HTR-8/SVneo (cell line): ENCODE measurements at places on chromosomes 12 and 14.

GRCh38 chr12:124379938-124380754, 85.3 kb downstream of the RFLNA start:
- peak; percentile 85 for DNase-seq

DNA sequence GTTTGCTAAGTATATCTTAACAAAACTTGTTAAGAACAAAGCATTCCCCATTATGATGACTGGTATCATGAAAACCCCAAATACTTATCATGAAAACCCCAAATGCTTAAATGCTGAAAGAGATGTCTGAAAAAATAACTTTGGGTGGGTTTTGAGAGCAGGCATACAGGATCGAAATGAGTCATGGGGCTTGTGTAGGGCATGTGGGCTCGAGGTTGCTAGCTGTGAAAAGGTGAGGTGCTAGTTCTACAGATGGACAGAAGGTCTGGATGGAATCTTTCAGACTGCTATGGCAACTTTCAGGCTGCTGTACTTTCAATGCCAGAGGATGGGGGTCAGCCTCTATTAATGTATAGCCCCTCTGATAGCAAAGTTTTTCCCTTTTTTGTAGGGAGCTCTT, 167.8 kb upstream of the MDGA2 start:
- DNase-seq = no peak

DNA sequence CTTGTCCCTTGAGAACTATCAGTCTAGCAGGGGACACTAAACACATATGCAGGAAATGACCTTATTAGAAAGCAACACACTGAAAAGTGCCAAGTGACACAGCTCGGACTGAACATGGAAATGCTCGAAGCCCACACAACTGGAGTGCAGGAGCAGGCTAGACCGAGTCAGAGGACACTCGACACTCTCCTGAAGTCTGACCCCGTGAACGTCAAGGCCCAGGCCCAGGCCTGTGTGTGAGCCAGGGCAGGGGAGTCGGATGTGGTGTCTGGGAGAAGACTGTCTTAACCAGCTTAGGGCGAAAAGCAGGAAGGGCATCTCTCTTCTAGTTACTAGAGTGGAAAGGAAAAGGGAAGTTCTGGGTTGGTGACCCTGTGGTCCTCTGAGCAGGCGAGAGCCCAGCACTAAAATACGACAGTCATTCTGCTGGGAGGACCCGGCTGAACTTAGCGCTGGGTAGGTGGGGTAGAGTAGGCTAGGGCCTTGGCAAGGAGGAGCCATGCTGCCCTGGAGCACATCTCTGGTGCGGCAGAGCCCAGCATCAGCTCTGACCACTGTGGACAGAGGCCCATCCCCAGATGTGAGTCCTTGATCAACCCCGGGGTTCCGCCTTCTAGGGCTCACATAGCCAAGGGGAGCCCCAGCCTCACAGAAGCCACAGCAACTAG, 93.0 kb downstream of the NTF3 start:
- no peak for DNase-seq

GRCh38 chr12:28172434-28173030, 17.7 kb upstream of the CCDC91 start:
- peak; percentile 71 for DNase-seq

DNA sequence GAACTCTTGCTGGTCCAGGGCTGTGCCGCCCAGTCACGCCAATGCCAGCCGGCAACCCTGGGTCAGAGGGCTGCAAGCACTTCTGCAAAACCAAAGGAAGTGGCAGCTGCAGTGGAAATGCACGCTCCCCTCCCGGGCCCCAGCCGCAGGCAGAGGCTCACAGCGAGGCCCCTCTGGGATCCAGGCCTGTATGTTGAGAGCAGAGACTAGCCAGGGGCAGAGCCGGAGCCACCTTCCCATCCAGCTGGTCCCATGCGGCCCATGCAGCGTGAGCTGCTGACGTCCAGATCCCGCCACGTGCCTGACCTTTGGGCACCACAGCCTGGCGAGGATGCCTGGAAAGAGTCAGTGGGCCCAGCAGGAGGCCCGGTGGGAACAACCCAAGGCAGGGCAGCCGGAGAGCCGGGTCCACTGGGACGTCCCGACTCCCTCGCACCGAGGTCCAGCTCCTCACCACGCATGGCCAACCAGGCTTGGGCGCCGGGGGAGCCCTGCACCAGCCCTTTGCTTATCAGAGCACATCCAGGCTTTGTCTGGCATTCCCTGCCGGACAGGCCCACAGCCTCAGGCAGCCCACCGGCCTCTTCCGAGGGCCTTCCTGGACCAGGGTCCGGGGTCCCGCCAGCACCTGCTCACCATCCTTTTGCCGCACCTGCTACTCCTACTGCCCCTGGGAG, 4.3 kb downstream of the GPR132 start:
- no peak for DNase-seq

GRCh38 chr12:119842380-119842779, 34.7 kb downstream of the CIT start:
- DNase-seq = no peak

DNA sequence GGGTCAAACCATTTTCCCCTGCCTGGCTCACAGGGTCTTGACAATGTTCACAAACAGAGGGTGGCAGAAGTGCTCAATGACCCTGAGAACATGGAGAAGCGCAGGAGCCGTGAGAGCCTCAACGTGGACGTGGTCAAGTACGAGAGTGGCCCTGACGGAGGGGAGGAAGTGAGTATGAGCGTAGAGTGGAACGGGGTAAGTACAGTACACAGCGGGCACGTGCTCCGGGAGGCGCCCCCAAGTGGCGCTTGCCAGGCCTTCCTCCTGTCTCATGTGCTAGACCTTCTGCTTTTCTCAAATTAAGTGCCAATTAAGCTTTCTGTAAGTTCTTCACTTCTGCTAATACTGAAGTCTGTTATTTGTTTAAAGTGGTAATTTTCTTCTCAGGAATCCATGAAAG, 35.9 kb downstream of the XRCC3 start:
- peak; percentile 29 for DNase-seq

- DNase-seq = no peak
These were observed 76.1 kb downstream of the SAMD4A start for GRCh38 chr14:54642801-54643695.

DNA sequence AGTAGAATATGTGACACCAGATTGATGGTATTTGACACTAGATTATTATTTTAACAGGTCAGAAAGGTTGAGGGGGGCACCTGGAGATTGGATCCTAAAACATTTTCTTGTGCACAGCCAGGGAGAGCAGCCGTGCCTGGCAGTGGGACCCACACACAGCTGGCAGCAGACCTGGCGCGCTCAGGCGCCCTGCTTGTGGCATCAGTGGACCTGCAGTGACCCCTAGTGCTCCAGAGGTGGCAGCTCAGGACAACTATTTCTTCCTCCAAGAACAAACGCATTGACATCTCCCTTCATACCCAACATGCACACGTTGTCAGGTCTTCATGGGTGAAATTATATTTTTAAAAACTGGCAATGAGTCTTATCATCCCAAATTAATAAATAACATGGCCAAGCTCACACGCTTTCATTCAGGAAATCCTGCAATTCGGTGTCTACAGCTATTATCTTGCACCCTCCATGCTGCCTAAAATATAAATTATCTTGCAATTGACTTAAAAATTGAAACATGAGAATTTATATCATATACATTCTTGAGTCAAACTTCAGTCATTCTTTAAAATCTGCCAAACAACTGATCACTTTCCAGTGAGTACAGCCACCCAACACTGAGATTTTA, 7.7 kb upstream of the TMEM132D start:
- DNase-seq = no peak

- no peak for DNase-seq
These were observed 1.0 kb downstream of the HIP1R start for GRCh38 chr12:122836027-122836921.

GRCh38 chr12:116366456-116366776, 88.9 kb upstream of the MED13L start:
- no peak for DNase-seq

- DNase-seq = no peak
These were observed 28.6 kb upstream of the C12orf42 start for GRCh38 chr12:103524238-103524875.

GRCh38 chr12:131015581-131016337, 62.1 kb downstream of the ADGRD1 start:
- no peak for DNase-seq

DNA sequence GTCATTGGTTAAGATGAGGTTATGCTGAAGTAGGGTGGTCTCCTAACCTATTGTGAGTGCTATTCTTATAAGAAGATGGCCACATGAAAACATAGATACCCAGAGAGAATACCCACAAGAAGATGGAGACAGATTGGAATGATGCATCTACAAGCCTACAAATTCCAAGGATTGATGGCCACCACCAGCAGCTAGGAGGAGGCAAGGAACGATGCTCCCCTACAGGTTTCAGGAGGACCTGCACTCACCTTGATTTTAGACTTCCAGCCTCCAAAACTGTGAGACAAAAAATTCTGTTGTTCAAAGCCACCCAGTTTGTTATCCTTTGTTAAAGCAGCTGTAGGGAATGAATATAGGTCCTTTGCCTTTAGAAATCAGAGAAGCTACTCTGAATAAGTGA, 227.4 kb downstream of the NEDD1 start:
- DNase-seq = no peak

DNA sequence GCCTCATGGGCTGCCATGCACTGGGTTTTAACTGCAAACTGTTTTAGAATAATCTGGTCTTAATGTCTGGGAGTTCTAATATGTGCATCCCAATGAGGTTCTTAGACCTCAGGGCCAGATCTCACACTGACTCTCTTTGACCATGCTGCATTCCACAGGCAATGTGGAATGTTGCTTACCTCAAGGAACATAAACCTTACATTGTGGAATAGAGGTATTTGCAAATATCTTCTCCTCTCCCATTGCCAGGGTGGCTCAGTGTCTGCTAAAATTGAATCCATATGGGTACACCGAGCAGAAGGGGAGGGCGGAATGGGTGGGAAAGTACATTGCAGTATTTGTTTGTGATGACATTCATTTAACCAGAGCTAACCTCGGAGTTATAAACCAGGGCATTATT, 78.6 kb downstream of the CHST11 start:
- DNase-seq = no peak

DNA sequence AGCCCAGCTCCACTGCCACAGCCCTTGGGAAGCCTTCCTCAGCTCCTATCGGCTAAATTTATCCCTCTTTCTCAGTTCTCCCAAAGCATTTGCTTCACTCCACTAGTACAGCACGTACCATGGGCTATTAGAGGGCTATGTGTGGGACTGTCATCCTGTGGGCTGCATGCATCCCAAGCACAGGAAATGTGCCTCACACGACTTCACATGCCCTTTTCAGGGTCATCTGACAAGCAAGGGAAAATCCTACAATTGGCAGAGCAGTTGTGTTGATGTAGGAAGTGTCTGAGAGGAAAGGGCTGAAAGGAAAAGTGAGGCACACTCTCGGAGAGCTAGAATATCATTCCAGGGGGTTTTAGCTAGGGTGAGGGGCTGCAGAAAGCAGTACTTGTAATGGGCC, 47.6 kb downstream of the NINJ2 start:
- no peak for DNase-seq

DNA sequence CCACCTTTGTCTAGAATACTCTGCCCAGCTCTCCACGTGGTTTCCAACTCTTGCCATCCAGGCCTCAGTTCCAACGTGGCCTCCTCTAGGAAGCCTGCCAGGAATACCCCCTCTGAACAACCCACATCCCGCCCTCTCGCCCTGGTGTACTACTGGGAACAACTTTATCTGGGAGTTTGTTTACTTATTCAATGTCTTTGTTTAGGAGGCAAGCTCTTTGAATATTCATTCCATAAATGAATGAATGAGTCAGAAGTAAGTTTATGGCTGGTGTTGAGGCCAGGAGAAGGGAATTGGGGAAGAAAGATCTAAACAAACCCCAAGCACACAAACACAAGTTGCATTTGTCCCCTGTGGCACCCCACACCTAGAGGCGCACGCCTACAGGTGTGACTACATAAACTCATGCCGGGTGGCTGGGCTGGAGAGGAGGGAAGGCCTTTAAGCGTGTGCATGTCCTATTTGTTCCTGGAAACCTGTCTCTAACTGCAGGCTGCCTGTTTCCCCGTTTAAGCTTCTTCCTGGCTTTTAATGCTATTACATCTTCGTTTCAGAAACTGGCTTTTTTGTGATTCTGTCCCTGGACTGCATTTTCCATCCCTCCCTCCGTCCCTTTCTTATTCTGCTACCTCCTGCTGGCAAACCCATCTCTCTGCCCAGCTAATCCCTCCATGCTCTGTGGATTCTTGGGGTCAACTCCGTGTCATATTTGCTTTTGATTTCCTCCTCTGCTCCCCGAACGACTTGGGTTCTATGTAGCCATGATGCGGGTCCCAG, 57.9 kb downstream of the FZD10 start:
- DNase-seq = no peak

GRCh38 chr14:70257526-70257925, 68.8 kb upstream of the SLC8A3 start:
- DNase-seq = peak; percentile 45

GRCh38 chr12:28192125-28192524, 1.9 kb downstream of the CCDC91 start:
- no peak for DNase-seq

DNA sequence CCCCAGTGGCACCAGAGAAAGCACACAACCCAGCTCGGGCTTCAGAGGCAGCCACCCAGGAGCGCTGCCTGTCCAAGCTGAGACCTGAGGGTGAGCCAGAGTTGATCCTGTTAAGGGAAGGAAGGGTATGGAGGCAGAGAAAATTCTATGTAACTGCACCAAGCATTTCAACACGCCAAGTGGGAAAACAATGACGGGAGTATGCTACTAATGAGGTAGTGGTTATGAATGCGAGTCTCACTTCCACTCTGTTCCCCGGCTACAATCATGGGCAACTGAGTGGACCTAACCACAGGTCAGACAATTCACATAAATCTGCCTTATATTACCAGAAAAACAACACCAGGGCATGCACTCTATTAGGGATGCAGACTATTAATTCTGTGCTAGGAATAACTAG, 9.9 kb downstream of the ATG14 start:
- no peak for DNase-seq

DNA sequence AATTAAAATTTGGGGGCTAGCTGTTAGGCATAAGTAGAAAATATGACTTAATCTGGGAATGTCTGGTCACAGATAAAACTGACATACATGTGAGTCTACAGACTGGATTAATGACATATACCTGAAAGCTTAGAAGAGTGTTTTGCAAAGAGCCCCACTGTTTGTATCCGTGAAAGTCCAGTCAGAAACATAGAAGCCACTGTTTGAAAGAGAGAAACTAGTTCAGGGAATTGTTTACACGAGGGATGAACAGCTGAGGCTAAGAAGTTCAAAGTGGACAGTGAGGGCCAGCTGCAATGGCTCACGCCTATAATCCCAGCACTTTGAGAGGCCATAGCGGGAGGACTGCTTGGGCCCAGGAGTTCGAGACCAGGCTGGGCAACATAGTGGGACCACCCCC, 36.2 kb upstream of the SGPP1 start:
- DNase-seq = no peak

GRCh38 chr12:66275040-66275439, 27.3 kb upstream of the HELB start:
- no peak for DNase-seq
